NCI-H2081 (cell line): ENCODE measurements at places on chromosomes 1 and 21.

DNA sequence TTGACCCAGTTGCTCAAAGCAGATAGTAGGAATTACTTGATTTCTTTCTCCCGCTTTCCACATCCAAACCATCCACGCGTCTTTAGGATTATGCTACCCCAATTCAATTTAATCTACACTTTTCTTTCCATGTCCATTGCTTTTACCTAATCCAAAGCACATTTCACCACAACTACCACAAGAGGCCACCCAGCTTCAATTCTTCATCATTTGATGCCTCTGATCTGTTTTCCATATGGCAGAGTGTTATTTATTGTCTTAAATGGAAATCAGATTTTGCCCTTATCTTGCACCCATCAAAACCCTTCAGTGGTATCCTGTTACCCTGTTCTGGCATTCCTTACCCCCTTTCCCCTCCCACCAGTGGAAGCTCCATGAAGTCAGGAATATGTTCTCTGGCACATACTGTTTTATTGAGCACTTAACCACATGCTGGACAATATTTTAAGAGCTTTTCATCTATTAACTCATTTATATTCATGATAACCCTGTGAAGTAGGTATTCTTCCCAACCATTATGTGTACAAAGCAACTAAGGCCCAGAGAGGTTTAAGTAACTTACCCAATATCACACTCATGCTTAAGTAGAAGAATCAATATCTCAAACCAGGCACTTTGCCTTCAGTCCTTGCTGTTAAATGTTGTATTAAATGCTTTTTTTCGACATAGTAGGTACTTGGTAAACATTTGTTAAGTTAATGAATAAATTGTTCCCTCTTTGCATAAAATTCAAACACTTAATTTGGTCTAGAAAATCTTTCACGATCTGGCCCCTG is 34.6 kb downstream of the CLIC4 start:
- DNase-seq: no peak

DNA sequence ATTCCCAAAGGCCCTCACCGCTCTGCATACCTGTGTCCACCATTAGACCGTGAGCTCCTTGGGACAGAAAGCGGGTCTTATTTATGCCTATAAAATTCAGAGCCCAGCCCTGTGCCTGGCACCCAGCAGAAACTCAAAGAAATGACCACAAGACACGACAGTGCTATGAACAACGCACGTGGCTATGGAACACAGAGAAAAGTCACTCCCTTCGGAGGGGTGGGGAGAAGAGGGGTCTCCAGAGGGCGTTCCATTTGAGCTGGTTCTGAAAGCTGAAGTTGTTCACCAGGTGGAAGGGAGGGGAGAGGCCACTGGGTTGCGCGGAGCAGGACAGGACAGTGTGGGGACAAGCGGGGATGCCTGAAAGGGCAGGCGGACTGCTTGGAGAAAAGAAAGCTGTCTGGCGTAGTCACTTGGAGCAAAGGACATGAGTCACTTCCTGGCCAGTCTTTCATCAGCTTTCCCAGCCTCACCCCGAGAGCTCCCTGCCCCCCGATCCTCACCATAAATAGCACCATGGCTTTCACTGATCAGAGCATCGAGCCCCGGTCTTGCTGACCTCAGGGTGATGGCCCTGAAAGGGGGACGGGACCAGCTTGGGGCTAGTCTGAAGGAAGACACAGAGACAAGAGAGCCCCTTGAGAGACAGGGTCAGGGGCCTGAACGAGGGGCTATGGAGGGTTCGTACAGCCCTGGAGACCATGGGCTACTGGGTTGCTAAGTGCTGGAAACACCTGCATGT is 28.5 kb downstream of the ECE1 start:
- no peak for DNase-seq

DNA sequence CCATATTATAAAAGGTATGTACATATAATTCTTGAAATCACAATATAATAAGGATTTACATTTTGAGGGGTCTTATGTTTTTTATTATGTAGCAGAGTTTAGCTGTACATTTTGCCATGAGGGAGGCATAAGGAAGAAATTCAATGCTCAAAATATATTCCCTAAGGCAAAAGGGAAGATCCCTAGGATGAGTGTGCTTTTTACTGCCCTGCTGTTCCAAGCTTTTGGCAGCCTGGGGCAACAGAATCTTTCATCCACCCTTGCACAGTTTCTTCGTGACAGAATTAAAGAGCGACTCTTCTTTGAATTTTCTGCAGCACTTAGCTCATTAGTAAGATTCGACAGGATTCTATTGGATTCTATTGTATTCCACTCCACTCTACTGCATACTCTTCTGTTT is 39.5 kb upstream of the DAB1 start:
- DNase-seq: no peak

- no peak for DNase-seq
Observed at GRCh38 chr1:101346419-101346818, 109.6 kb downstream of the S1PR1 start.

DNA sequence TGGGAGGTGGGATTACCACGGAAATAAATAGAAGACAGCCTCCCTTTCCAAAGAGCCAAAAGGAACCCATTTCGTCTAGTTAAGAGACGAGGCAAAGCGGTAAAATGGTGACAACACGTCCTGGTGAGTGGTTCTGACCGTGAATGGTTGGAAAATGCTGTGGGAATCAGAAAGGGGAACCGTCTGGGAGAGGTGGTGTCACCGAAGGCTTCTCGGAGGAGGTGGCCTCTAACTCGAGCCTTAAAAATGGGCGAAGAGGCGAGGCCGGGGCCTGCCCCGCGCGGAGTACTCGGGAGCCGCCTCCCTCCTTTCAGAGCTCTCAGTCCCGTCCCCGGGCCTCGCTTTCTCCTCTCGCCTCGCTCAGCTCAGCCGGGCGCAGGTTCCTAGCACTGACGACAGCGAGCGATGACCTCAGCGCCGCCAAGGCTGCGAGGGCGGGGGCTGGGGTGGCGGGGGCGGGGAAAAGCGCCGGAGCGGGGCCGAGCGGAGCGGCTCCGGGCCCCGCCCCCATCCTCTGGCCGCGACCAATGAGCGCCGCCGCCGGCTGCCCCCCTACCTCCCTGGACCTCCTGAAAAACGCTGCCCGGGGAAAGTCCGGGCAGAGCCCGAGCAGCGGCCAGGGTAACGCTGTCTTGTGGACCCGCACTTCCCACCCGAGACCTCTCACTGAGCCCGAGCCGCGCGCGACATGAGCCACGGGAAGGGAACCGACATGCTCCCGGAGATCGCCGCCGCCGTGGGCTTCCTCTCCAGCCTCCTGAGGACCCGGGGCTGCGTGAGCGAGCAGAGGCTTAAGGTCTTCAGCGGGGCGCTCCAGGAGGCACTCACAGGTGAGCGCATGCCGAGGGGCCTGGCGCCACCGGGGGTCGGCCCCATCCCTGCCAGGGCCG is at the start of gene BTG2:
Gene BTG2, plus strand, starts transcription at position 601 of the 890 bp plus-strand sequence. Its CDS starts 88 bp downstream, at position 689.
- DNase-seq: peak; percentile 94

GRCh38 chr1:245370175-245370825 is 215.5 kb downstream of the KIF26B start:
- DNase-seq: no peak

- no peak for DNase-seq
Observed at GRCh38 chr1:241352401-241352800, 4.6 kb downstream of the RGS7 start.
